GM13977 (cell line): ENCODE measurements at places on chromosomes 4 and X.
A peak's percentile ranks its signal among the peaks of the same experiment; 100 is the strongest.

DNA sequence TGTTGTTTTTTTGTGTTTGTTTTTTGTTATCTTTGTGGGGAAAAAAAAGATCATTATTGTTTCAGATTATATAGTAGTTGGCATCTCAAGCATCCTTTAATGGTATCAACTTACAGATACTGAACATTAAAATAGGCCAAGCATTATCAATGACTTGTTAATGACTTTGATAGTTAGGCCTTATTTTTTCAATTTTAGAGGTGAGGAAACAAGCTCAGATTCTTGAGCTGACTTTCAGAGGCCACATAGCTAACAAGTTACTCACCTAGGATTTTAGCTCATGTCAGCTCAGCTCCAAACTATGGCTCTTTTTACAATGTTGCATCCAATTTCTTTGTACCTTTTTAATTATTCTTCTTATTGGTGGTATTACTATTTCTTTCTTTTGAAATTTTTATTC is 471 bp upstream of the PLAC8 start:
- no peak for DNase-seq

GRCh38 chr4:163221467-163221866 is 54.8 kb upstream of the NAF1 start:
- no peak for DNase-seq

- DNase-seq = no peak
Measured at GRCh38 chrX:37995428-37995827, 10.9 kb upstream of the SYTL5 start.

DNA sequence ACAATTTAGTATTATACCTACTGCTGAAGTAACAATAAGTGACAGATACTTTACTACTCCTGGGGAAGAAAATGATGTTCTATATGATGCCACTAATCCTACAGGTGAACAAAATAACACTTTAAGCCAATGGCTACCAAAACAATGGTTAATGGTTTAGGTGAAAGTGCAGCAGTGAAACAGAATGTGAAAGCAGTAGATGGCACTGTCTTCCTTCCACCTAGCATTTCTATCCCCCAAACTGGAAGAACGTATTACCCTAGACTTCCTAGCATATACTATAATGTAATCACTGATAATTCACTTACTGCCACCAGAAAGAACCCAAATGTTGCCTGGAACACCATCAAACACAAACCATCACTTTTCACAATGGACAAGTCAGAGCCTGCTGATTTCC is 18.9 kb upstream of the CABS1 start:
- no peak for DNase-seq

DNA sequence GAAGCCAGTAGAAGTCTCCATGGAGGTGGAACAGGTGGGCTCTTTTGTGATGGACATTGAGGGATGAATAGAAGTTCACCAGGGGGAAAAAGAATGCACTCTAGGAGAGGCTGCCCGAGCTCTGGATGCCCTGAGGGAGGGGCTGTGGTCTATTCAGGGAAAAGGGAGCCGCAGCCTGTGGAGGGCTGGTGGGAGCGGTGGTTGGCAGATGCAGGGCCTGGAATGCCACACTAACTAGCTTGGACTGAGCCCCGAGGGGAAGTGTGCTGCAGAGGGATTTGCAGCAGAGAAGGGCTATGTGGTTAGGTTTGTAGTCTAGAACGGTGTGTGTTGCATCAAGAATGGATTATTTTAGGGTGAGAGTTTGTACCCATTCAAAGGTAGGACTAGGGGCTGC is 29.5 kb upstream of the PSAPL1 start:
- DNase-seq = no peak

GRCh38 chr4:155602351-155603140 is 64.1 kb upstream of the GUCY1A1 start:
- no peak for DNase-seq

DNA sequence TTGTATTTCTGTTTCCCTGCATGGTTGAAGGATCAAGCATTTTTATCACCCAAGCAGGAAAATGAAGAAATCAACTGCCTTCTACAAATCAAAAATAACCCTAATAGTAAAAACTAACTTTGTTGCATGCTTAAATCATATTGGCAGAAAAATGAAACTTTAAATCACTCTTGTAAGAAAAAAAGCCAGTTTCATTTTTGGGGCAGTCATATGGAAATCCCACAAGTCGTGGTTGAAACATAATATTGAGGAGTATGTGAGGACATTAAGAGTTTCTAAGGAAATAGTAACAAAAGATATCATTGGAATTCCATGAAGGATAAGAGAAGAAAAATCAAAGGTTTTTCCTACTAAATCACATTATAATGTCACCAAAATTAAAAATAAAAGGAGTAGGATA is 8.4 kb downstream of the TEC start:
- DNase-seq = no peak

DNA sequence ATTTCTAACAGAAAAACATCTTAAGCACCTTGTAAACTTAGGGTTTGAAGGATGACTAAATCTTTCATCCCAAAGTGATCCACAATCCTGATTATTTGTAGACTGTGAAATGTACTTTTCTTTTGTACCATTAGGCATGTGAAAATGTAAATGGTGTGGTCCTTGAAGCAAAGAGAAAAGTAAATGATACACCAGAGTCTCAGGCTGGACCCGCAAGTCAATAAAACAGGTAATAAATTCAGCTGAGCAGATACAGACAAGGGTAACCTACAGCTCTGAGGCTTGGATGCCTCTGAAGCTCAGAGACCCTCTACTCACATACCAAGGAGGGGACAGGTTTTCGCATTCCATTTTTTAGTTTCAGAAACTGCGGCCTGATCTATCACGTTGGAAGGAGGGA is 2.8 kb upstream of the LAP3 start:
- no peak for DNase-seq

GRCh38 chrX:24870143-24870542 is 145.6 kb downstream of the ARX start:
- no peak for DNase-seq

- peak; percentile 9 for DNase-seq
Measured at GRCh38 chr4:155789391-155789790, 30.6 kb downstream of the GUCY1B1 start.

DNA sequence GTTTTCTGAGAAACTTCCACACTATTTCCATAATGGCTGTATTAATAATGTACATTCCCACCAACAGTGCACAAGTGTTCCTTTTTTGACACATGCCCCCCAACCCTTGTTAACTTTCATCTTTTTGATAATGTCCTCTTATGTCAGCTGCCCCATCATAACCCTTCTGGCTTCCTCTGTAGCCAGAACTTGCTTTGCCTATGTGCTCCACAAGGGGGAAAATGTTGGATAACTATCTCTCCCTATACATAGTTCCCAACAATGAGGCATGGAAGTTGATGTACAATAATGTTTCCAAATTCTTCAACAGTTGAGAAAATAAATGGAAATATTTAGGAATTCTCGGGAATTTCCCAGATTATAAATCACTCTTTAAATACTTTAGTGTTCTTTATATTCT is 142.9 kb downstream of the ASB9 start:
- no peak for DNase-seq

- no peak for DNase-seq
Measured at GRCh38 chrX:24515447-24515846, 50.4 kb downstream of the PDK3 start.

DNA sequence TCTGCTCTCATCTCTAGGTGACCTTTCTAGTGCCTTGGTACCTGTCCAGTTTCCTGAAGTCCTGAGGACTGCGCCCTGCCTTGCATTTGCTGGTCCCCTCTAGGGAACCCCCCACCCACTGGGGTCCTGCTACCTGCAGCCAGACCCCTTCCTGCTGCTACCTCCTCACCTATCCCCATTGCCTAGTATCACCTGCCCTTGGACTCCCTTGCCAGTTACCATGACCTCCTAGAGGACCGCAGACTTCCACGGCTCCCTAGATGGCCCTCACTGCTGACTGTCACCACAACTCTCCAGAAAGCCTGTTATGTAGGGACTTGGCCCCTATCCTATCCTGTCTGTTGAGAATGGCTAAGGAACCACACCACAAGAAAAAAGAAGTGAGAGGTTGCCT is 166.6 kb downstream of the EFNB1 start:
- no peak for DNase-seq

- DNase-seq = no peak
Measured at GRCh38 chr4:124279741-124280140, 432.8 kb downstream of the ANKRD50 start.
